ENCODE measurements at places on chromosomes 4 and X. TPM values are rescaled to one million over a fixed set of nuclear protein-coding genes. Genes with fewer than 3 reads are reported as not detected.

Gene PTPN13
- total RNA-seq = 61.9 TPM

Gene FAT4
- total RNA-seq = 46.8 TPM

Gene IL2RG
- total RNA-seq = 14.8 TPM

DNA sequence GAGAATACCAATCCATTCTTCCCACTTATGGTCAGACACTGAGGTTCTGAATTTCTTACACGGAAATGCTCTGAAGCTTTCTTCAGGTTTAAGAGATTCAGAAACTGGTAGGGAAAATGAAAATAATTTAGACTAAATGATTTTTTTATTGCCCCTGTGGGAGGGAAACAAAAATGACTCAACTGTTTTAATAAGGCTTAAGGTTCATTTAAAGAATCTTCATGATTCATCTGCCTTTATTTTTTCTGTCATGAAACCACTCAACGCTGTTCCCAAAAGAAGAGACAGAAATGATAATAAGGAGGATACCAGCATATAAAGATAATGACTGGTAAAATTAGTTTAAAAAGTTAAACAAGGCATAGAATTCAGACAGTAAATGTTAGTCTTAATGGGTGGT is 39.3 kb upstream of the FAM47B start:
- DNase-seq = no peak

GRCh38 chr4:24489870-24490269 is 94.5 kb downstream of the DHX15 start:
- DNase-seq = no peak

GRCh38 chr4:20623939-20624338 is 76.3 kb upstream of the PACRGL start:
- no peak for DNase-seq

- no peak for DNase-seq
Observed at GRCh38 chr4:85828027-85828890, 353.3 kb downstream of the ARHGAP24 start.

- peak; percentile 23 for DNase-seq
Observed at GRCh38 chrX:19886883-19887531, 393 bp downstream of the SH3KBP1 start.

GRCh38 chrX:54641530-54641929 is 111.5 kb downstream of the GNL3L start:
- no peak for DNase-seq

DNA sequence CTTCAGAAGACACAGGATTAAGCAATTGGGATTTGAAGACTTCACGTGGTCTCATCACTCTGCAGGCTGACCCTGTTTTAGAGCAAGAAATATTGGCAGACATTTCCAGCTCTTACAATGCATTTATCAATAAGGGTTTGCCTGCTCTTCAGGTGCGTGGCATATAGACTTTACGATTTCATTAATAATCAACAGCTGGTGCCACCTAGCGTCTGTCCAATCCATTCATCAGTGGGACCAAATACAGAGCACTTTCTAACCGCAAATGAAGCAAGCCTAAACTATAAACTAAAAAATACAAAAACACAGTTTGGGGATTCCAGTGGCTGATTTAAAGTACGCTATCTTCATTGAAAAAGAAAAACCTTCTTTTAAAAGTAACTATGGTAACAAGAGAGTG is 125.4 kb upstream of the DMD start:
- peak; percentile 17 for DNase-seq

DNA sequence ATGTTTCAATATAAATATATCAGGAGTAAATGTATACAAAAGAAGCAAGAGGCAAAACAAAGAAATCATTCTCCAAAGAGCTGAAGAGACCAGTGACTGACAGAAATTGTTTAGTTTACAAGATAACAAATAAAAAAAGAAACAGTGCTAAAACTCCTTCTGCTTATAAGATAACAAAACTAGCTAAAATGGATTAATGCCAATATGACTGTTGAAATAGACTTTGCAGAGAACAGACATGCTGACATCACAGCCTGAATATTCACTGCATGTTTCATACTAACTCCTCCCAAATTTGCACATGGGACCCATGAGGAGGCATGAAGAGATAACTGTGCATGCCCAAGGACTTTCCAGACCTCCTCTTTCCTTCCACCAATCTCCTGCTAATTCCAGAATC is 6.2 kb upstream of the GABRA4 start:
- no peak for DNase-seq

- no peak for DNase-seq
Observed at GRCh38 chr4:135368831-135369230, 1167.2 kb upstream of the PABPC4L start.
